ENCODE measurements at places on chromosomes 7 and 10.

- DNase-seq, result no peak
Measured at GRCh38 chr7:4147926-4148620, 534.0 kb upstream of the FOXK1 start.

DNA sequence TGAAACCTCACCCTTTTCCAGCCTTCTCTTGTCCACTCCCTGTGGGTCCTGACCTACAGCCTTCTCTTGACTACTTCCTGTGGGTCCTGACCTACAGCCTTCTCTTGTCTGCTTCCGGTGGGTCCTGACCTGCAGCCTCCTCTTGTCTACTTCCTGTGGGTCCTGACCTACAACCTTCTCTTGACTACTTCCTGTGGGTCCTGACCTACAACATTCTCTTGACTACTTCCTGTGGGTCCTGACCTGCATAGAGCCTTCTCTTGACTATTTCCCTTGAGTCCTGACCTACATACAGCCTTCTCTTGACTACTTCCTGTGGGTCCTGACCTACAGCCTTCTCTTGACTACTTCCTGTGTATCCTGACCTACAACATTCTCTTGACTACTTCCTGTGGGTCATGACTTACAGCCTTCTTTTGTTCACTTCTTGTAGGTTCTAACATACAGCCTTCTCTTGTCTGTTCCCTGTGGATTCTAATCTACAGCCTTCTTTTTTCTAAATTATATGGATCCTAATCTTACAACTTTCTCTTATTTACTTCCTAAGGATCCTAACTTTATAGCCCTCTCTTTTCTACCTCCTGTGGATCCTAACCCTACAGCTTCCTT, 36.5 kb downstream of the C10orf71 start:
- no peak for DNase-seq

DNA sequence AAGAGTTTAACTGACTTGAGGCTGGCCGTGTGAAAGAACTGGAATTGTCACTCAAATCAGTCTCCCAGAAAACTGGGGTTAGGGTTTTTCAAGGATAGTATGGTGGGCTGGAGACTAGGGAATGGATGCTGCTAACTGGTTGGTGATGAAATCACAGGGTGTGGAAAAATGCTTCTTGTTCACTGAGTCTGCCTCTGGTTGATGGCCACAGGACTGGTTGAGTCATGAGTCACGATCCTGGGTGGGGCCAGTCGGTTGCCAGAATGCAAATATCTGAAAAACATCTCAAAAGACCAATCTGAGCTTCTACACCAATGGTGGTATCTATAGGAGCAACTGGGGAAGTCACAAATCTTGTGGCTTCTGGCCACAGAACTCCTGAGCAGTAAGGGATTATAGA, 16.3 kb upstream of the BAMBI start:
- DNase-seq, result no peak

DNA sequence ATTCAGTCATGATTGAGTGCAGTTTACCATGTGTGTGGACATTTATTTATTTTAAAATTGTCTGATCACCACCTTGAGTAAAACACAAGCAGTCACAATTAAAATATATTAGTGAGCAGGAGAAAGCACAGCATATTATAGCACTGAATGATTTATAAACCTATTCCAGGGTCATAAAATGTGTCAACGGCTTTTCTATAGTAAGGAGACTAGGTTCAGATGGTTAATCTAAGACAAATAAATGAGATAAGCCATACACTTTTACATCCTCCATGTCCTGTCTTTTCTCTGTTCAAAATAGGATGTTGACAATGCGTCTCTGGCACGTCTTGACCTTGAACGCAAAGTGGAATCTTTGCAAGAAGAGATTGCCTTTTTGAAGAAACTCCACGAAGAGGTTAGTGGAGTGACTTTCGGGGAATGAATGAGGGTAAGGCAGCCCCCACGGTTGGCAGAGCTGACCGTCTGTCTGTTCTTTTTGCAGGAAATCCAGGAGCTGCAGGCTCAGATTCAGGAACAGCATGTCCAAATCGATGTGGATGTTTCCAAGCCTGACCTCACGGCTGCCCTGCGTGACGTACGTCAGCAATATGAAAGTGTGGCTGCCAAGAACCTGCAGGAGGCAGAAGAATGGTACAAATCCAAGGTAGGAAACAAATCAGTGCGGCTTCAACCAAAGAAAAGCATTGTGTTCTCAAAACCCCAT, 5.4 kb downstream of the VIM start:
- DNase-seq, result no peak

DNA sequence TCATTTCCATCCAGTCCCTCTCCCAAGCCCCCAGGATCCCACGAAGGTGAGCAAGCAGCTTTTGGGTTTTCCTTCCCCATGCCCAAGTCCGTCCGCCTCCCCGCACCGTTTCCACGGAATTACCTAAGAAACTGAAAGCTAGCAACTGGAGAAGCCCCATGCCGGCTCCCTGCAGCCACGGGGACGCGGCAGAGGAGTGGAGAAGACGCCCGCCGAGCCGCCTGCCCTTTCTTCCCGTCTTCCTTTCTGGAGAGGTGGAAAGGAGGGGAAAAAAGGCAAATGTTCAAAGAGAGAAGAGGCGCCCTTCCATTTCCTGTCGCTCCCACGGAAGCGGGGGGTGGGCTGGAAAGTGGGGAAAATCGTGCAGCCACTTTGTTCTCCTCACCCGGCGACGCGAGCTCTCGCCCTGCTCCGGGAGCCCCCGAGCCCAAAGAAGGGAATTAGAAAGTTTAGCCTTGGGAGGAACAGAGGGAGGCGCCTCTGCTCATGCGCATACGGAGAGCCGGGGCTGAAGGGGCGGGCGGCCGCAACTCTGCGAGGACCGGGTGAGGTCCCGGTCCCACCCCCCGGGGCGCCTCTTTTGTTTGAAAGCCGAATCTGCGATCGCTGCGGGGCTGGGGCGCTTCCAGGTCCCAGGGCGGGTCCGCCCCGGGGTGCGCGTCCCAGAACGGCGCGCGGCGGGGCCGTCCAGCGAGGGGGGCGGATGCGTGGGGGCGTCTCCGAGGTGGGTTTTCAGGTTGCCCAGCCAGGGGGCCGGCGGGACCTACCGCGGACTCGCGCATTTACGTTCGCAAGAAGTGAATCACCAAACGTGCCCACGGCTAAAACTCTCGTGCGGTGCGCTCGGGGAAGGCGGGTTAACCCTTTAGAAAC, at the start of gene LAMB1:
Gene LAMB1 (minus strand): TSS at position 436 of the 873 bp plus-strand sequence. CDS start 276 bp downstream, at position 160.
- DNase-seq, result no peak

DNA sequence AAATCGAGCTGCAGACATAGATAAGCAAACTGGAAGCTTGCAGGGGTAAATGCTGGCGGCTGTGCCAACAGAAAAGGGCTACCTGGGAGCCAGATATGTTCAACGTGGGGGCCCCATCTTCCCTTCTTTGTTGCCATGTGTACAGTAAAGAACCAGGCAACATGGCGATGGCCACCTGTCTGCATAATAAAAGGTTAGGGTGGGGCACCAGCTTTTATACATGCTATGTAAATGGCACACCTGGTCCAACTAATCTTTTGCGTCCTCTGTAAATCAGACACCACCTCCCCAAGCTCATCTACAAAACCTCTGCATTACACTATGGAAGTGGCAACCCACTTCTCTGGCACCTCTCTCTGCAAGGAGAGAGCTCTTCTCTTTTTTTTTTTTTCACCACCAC, 13.9 kb downstream of the BUD31 start:
- DNase-seq, result no peak

DNA sequence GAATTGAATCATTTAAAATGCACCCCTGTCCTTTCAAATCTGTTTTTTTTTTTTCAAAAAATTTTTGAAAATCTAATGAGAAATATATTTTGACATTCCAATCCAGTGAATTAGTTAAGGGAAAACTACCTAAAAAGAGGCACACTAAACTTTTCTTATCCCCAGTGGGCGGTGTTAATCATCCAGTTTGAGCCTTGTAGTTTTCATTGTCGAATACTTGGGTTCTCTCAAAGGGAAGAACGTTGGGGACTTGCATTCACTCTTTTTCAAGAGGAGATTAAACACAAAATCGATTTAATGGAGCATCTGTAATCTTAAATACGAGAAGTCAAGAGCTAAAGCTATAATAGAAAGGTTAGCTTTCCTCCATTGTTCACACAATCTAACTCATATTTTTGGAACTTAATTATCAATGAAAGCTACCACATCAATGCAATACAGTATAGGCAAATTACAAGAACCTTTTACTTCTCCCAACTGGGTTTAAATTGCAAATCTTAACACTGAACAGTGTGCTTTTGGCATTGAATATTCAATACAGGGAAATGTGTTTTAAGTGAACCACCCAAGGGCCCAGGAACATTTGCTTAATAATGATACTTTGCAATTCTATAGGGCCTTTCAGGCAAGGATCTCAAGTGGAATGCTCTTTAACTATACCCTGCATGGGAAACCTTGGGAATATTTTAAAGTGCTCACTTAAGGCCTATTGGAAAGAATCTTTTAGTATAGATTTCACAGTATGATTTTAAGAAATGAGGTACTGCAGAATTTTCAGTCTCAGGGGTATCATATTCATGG, 13.1 kb upstream of the SP8 start:
- no peak for DNase-seq

GRCh38 chr10:90998733-90999511, 78.0 kb upstream of the ANKRD1 start:
- no peak for DNase-seq

DNA sequence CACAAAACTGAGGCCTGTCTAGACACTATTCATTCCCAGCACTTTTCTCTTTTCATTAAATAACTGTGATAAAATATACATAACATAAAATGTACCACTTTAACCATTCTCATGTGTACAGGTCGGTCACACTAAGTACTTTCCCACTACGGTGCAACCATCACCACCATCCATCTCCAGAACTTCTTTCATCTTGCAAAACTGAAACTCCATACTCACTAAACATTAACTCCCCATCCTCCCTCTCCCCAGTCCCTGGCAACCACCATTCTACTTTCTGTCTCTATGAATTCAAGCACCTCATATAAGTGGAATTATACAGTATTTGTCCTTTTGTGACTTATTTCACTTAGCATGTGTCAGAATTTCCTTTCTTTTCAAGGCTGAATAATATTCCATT, 53.0 kb downstream of the ARHGAP12 start:
- no peak for DNase-seq

DNA sequence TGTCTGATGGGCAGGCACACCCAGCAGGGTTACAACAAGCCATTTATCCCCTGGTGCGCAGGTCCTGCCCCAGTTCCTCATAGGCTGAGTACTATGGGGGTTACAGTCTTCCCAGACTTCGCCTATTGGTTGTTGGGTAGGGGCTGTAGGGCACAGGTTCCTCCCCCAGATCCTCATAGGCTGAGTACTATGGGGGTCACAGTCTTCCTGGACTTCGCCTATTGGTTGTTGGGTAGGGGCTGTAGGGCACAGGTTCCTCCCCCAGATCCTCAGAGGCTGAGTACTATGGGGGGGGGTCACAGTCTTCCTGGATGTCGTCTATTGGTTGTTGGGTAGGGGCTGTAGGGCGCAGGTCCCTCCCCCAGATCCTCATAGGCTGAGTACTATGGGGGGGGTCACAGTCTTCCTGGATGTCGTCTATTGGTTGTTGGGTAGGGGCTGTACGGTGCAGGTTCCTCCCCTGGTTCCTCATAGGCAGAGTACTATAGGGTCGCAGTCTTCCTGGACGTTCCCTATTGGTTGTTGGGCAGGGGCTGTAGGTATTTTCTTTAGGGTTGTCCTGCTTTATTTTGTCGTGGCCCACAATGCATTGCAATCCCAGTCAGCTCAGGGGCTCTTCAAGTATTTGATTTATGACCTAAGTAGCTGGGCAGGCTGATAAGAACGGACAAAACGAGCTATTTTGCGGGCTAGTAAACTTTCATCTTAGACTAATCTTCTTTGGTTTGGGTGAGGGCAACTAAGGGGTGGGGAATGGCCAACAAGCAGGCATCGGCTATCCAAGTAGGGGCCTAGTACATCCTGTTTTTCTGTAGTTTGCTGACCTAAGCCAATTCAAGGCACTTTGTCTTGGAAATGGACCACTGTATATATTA, 3.4 kb downstream of the LRRC27 start:
- peak; percentile 26 for DNase-seq

DNA sequence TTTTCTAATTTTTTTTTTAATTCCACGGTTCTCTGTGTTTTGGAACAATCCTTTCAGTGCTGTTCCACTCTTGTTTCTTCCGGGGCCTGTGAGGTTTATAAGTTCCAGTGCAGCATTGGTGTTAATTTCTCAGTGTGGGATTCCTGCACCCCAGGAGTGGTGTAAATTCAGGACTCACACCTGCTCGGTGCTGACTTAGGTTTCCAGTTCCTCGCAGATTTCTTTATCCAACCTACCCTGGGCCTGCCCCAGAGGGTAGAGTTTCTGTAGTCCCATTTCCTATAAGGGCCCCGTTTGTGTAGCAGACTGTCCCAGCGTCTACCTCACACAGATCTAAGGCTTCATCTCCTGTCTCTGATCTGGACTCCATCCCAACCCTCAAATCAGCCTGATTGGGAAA, 27.4 kb upstream of the MET start:
- DNase-seq, result no peak

GRCh38 chr10:132096223-132096622, 30.5 kb downstream of the JAKMIP3 start:
- no peak for DNase-seq

GRCh38 chr7:138878051-138878450, 80.1 kb upstream of the ATP6V0A4 start:
- no peak for DNase-seq

- DNase-seq, result no peak
Measured at GRCh38 chr7:70263471-70264255, 665.4 kb downstream of the AUTS2 start.

- no peak for DNase-seq
Measured at GRCh38 chr10:85557706-85558105, 808.9 kb downstream of the GRID1 start.

DNA sequence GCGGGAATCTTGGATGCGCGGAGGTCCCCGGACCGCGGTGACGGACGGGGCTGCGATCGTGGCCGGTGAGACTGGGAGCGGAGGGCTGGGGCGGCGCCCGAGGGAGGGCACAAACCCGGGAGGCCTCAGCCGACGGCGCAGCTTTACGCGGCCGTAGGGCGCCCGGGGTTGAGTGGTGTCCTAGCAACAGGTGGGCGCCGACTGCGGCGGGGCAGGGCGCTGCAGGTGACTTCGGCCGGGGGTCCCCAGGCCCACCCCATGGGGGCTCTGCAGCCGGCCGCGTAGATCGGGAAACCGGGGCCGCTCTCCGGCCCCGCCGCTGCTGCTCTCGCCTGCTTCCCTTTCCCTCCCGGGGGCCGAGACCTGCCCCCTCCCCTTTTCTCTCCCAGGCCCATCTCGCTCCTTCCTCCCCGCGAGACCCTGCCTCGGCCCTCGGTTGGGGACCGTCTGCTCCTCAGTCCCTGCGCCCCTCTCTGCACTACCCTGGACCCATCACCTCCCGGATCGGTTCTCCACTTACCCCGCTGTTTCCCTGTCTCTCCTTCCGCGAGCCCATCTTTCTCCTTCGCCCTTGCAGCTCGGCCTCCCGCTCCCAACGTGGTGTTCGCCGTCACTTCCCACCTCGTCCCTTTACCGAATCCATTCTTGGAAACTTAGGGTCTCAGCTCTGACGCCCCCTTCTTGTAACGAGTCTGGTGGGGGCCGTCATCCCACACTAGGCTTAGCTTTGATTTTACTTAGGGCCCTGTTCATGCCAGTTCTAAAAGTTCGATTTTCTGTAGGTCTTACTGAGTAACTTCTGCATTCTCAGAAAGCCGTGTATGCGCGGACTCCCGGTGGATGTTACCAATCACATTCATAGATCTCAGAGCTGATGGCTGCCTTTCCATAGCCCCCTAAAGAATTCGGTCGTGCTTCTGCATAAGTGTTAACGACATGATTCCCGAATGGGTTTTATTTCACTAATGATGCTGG, 18.5 kb upstream of the ACBD5 start:
- no peak for DNase-seq

- no peak for DNase-seq
Measured at GRCh38 chr7:124452186-124452585, 313.4 kb downstream of the GPR37 start.
